ENCODE measurements at places on chromosomes 2 and 18.

DNA sequence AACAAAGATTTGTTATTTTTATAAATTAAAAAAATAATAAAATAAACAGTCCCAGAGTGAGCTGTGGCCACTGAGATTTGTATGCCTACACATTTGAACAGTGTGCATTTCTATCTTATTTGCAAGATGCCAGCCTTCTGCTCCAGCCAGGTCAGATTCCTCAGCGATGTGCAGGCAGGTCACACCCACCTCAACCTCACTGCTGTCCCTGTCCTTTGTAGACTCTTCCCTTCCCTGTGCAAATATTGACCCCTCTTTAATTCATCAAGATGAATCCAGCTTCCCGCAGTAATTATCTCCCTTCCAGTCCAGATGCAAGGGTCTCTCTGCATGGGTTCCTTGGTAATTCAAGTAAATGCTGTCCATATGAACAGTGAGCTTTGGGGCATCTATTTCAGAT lies 256.2 kb downstream of the PIEZO2 start:
- DNase-seq, result no peak

DNA sequence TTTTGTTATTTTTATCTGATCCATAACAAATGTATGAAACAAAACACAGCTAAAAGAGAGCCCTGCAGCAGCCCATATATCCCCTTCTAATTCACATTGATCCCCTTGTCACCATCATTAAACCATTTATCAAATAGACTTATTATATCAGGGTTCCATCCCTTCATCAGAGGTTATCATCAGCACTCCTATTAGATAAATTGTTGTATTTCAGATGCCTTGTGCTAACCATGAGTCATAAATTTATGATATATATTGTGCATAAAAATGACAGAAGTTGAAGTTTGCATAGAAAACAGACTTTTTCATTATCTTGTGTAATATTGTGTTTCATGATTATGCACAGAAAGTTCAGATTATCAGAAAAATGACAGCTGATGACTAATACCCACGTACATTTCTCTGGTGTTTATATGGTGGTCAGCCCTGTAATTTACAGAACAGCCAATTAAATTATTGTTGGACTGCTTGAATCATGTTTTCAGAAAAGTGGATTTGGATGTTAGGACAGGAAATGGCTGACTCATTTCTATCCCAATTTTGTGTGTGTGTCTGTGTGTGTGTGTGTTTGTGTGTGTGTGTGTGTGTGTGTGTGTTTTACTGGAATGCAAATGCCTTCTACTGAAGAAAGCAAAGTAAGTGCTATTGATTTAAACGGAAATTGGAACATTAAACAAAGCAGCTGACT lies 80.9 kb downstream of the PPP1R1C start:
- no peak for DNase-seq

- no peak for DNase-seq
Measured at GRCh38 chr2:44825702-44826101, 115.8 kb upstream of the SIX3 start.

- no peak for DNase-seq
Measured at GRCh38 chr18:7789856-7790552, 222.9 kb downstream of the PTPRM start.

DNA sequence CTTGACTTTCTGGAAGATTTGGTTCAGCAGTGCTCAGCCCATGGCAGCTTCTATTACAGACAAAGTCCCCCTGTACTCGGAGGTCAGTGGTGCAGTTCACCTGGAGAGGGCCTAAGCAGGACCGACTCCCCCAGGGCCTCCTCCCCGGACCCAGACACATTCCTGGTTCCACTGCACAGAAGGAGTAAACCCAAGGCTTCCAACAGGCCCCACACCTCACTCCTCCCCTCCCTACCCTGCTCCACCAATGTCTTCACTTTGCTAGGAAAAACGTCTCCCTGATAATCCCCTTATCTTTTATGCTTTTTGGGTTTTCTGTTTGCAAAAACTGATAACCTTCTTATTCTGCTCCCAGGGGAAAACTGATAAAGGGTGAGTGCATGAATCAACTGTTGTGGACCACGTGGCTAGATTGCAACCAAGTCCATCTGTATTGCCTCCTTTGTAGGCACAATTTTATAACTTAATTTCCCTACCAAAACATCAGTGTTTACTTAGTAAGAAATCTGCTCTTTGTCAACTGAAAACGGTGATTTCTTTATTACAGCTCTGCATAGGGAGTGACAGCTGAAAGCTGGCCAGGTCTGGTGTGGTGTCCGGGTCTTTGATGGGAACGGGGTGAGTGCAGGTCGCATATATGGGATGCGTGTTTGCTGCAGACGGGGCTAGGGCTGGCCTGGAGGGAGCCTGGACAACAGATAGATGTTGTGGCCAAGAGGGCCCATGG lies 202.5 kb downstream of the GLI2 start:
- DNase-seq, result no peak

DNA sequence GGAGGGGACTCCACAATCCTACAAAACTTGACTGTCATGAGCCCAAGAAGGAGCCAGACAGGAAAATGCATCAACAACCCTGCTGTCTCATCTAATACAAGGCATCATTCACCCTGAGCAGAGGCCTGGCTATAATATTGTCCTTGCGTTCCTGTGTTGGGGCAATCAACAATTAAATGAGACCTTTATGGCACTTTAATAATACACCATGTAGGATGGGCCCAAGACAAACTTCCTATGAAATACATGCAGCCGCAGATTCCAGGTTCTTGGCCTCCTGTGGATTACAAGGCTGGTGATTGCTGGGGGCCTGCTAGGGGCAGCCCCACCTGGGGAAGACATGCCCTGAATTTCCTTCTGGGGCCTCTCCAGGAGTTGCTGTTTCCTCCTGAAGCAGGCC lies 82.8 kb upstream of the PPP1CB start:
- DNase-seq, result no peak
